ENCODE measurements at places on chromosomes 1 and 21.

DNA sequence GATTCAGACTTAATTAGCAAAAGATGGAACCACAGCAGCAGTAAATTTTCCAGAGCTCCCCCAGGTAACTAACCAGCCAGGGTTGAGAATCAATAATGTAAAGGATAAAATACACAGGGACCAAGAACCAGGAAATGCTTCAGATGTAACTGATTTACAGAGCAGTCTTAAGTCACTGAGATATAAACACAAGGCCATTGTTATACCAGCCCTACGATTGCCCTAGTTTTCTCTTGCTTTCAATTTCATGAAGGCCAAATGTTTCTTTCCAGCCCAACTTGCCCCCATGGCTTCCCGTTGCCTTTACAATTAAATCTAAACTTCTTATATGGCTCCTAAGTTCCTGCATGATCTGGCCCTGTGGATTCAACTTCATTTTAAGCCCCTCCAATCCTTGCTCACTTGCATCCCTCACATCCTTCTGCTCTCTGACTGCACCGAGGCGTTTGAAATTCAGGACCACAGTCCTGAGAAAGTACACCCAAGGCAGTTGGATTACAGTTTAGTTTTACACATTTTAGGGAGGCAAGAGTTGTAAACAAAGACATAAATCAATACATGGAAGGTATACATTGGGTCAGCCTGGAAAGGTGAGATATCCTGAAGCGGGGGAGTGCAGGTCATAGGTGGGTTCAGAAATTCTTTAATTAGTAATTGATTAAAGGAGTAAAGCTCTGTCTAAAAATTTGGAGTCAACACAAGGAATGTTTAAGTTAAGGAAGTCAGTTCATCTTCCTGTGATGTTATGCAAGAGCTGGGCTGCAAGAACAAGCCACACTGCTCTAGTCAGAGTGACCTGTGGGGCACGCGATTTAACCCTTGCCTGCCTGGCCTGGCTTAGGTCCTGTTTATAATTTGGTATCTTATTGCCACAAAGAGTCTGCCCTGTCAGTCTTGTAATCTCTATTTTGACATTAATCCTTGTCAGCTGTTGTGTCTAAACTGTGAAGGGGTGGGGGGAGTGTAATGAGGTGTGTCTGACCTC lies 69.9 kb upstream of the COG2 start:
- no peak for DNase-seq

DNA sequence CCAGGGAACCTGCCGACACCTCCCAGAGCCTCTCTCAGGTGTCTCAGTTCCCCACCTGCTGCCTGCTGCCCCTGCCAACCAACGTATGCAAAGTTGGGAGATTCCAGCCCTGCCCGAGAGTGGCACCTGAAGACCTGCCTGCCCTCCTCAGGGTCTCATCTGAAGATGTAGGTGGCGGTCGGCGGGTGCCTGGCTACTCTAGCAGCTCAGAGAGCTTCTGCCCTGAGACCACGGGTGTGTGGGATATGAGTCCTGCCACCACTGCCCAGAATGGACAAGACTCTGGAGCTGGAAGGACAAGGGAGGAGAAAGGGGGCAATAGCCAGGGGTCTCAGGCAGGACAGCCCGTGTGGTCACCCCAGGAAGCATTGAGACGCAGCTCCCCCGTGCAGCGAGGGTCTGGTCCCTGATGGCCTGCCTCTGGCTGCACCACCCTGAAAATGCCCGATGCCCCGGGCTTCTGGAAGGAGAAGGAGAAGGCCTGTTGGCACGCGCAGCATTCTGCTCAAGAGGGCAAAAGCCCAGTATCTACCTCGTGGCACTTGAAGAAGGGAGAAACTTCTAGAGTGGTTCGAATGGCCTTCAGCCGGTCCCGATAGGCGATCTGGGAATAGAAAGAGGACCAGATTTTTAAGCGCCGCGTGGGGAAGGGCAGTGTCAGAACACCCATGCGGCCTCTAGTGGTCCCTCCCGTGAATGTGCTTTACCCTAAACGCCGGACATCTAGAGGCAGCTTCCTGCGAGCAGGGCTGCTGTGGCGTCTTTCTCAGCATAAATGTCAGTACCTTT lies 88.8 kb downstream of the STUM start:
- DNase-seq, result no peak

GRCh38 chr1:156937883-156938282 lies 17.5 kb downstream of the LRRC71 start:
- DNase-seq, result no peak

DNA sequence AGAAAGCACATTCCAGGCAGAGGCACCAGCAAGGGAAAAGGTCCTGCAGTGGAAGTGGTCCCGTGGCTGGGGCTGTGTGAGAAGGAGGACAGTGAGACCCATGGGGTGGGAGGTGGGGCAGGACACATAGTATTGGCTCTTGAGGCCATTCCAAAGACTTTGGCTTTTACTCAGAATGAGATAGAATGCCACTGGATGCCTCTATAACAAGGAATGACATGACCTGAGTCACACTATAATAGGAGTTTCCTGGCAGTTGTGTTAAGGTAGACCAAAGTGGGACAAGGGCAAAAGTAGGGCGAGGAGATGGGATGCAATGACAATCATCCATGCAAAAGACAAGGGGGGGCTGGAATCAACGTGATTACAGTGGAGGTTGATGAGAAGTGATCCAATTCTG lies 24.7 kb upstream of the LAMC2 start:
- DNase-seq, result no peak

DNA sequence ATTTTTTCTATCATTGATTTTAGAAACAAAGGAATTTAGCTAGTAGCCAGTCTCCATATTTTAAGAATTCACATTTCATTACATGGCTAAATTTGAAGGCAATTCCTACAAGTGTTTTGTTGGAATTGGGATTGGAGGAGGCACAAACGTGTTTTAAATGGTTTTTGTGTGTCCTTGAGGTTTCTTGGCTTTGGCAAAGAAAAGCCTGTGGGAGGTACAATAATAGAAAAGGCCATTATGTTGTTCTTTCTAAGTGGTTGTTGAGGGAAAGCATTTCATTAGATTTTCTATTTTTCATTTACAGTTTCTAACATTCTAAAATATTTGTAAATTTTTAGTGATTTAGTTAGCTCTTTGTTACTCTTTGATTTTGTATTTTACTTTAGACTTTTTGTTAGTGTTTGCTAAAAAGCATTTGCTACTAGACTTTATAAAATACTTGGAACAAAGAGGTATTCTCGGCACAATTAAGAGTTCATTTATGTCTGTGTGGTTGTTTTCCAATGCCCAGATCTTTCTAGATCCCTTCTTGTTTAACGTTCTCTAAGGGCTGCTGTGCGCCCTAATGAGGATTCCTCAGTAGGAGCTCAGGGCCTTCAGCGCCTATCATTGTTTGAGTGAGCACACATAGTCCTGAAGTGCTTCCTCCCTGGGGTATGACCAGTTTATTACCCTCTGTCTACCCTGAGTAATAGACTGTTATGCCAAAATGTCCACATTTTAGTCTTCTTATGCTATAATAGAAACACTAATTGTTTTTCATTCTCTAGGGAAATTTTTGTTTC lies 70.0 kb upstream of the KIAA1614 start:
- no peak for DNase-seq

GRCh38 chr21:45219517-45219916 lies 68.2 kb downstream of the POFUT2 start:
- DNase-seq, result no peak

- peak; percentile 20 for DNase-seq
Observed at GRCh38 chr21:24225431-24225830, 1381.8 kb downstream of the MRPL39 start.

DNA sequence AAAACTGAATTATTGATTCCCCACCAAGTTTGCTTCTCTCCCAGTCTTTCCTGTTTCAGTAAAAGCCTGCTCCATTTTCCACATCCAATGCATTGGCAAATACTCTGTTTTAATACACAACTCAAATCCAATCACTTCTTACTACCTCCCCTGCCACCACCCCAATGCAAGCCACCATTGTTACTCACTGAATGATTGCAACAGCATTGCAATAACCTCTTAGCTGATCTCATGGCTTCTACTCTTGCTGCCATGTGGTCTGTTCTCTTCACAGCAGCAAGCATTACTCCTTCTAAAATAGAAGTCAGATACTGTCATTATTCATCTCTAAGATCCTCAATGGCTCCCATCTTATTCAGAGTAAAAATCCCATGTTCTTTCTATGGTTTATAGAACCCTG lies 123.4 kb downstream of the ATP6V1G3 start:
- no peak for DNase-seq

DNA sequence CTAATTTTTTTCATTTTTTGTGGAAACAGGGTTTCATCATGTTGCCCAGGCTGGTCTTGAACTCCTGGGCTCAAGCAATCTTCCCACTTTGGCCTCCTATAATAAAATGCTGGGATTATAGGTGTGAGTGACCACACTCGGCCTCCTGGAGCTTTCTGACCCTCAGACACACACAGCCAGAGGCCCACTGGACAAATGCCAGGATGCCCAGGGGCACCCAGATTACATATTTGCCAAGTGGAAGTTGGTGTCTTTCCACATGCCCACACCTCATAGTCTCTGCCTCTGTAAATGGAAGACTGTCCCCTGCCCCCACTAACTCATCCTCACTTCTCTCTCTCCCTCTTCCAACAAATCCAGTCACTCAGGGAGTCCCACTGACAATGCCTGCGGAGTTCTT lies 63.4 kb upstream of the LRP8 start:
- DNase-seq, result no peak

- no peak for DNase-seq
Observed at GRCh38 chr1:150973258-150973835, 1.3 kb downstream of the CERS2 start.

DNA sequence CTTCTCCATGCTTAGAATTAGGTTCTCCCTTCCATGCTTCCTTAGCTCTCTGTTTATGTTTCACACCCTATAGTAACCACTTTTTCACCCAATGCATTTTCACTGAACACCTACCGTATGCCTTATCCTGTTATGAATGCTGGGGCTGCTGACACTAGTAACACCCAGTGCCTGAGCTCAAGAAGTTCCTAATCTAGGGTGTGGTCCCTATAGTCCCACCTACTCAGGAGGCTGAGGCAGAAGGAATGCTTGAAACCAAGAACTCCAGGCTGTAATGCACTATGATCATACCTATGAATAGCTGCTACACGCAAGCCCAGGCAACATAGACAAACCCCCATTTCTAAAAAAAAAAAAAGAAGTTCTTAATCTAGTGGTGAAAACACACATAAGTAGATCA lies 5.5 kb downstream of the EPHA10 start:
- no peak for DNase-seq

- no peak for DNase-seq
Observed at GRCh38 chr1:14912839-14913481, 240.6 kb upstream of the TMEM51 start.

- peak; percentile 24 for DNase-seq
Observed at GRCh38 chr1:76867342-76868130, at the start of gene ST6GALNAC5. Gene ST6GALNAC5, plus strand, starts transcription at chr1:76867480.

GRCh38 chr21:15444118-15444960 lies 285.4 kb upstream of the USP25 start:
- DNase-seq, result no peak

- no peak for DNase-seq
Observed at GRCh38 chr1:18794051-18794450, 65.4 kb downstream of the TAS1R2 start.
